ENCODE measurements at places on chromosomes 1 and 21.

GRCh38 chr21:36491209-36491910, 11.4 kb upstream of the CLDN14 start:
- DNase-seq: no peak

DNA sequence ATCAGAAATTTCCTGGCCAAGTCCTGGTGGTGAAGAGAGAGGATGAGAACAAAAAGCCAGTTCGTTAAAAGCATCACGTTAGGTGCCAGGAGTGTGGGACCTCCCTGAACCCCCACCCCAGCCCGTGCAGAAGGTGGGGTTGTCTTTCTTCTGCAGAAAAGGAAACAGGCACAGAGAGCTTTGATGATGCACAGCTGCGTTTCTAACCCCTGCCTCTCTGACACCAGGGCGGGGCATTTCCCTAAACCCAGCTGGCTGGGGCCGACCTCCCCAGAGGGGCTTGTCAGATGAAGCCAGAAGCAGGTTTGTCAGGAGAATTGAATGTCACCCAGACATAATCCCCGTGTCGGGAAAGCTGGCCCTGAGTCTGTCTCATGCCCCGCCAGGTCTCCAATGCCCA, 189.3 kb upstream of the EDN2 start:
- no peak for DNase-seq

DNA sequence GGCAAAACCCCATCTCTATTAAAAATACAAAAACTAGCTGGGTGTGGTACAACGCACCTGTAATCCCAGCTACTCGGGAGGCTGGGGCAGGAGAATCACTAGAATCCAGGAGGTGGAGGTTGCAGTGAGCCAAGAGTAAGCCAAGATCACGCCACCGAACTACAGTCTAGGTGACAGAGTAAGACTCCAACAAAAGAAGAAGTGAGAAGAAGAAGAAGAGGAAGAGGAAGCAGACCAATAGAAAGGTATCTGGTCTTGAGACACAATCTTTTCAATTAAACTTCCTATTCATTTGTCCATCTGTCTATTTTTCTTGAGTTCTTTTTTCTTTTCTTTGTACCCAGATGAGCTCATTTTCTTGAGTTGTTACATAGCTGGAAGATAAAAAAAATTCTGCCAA, 55.7 kb upstream of the ACADM start:
- DNase-seq: no peak

- no peak for DNase-seq
Measured at GRCh38 chr1:58312971-58313563, 233.5 kb downstream of the OMA1 start.

DNA sequence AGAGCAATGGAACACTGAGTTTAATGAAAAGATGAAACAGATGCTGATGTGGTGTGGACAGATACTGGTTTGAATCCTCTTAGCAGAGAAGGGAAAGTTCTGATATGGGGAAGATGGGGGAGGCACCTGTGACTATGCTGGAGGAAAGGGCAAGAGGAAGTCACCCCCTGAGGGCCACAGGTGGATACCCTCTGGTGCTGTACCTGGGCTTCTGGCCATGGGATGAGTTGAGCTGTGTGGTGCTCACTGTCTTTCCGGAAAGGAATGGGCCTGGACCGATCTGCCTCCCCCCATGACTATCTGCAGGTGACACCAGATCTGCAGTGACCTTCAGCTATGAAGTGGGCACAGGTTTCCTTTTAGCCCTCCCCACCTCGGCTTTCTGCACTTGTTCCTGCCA, 52.4 kb downstream of the IER5 start:
- no peak for DNase-seq

DNA sequence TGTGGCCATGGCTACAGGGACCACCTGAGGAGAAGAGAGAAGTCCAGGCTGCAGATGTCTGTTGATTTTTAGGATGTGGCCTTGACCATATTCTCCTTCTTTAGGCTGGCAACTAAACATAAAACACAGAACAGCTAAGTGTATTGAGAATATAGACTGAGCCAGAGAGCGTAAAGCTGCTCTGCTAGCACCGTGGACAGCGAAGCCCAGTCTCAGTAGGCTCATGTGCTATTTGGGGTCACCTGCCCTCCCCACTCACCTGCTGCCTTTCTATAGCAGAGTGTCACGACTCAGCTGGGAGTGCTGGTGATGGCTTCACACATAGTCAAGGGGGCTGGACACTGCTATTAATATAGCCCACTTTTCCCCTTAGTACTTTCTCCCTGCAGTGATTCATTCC, 278.5 kb downstream of the KCNH1 start:
- DNase-seq: no peak

GRCh38 chr1:64187646-64188045, 15.8 kb upstream of the UBE2U start:
- DNase-seq: no peak

- DNase-seq: no peak
Measured at GRCh38 chr1:200895801-200896530, 1.3 kb downstream of the INAVA start.

DNA sequence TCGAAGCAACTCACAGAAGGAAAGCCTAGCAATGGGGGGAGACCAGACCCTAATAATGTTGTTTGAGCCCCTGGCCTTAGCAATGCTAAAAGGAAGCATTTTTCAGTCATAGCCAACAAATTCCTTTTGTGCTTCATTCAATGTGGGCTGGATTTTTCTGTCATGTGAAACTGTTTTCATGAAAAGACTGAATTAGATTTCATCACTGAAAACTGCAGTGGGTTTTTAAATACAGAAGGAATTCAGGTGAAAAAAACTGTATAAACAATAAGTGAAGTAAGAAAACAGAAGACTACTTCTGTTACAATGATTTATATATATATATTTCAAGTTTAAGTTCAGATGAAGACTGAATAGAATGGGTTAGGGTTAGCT, 204.8 kb downstream of the SMYD3 start:
- peak; percentile 25 for DNase-seq

DNA sequence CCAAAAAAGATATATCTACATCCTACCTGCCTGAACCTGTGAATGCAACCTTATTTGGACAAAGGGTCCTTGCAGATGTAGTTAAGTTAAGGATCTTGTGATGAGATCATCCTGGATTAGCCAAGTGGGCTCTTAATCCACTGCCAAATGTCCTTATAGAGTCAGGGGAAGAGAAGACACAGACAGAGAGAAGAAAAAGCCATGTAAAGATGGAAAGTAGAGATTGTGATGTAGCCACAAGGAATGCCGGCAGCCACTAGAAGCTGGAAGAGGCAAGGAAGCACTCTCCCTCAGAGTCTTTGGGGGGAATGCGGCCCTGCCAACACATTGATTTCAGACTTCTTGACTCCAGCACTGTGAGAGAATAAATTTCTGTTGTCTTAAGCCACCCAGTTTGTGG, 16.2 kb downstream of the HSD11B1 start:
- DNase-seq: no peak

DNA sequence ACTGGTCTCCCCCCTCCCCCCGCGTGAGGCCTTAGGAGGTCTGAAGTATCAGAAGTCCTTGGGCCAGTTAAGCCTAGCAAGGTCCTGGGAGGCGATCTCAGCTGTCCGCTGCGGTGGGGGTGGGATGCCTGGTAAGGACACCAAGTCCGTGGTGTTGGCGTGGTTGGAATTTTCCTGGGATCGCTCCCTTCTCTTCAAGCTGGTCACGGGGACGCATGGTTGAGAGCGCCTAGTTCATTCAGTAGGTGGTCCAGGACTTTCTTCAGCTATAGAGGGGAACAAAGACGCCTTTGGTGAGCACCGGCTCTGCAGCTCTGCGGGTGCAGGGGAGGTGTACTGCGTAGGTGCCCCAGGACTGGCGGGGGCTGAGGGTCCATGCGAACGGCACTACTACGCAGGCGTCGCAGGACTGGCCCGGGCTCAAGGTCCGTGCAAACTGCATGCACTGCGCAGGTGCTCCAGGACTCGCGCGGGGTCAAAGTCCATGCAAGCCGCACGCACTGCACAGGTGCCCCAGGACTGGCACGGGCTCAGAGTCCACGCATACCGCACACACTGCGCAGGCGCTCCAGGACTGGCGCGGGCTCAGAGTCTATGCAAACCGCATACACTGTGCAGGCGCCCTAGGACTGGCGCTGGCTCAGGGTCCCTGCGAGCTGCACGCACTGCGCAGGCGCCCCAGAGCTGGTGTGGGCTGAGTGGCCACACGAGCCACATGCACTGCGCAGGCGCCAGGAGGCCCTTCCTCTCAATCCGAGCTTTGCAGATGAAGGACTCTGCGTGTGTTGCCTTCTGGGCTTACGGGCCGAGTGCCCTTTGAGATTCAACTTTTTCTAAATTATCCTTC, 36.6 kb upstream of the HMGN1 start:
- DNase-seq: peak; percentile 77

DNA sequence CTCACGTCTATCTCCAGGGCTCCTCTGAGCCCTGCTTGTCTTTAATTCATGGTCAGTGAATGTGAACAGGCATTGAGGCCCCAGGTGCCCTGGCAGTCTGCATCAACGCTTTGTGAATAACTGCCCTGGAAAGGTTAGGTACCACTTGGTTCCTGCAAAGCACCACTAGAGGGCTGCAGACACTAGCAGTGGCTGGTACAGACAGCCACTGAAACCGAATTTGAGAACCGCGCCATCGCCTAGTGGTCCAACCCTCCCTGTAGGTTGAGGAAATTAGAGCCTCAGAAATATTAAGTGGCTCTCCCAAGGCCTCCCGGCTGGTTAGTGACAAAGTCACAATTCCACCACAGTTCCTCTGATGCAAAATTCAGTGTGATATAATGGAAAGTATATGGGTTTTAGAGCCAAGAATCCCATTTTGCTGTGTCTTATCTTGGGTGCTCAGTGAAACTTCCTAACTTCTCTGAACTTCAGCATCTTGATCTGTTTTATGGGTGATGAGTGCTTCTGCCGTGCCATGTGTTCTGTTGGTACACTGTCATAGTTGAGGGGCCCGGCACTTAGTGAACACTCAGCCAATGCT, 46.2 kb upstream of the BCL9 start:
- peak; percentile 70 for DNase-seq

DNA sequence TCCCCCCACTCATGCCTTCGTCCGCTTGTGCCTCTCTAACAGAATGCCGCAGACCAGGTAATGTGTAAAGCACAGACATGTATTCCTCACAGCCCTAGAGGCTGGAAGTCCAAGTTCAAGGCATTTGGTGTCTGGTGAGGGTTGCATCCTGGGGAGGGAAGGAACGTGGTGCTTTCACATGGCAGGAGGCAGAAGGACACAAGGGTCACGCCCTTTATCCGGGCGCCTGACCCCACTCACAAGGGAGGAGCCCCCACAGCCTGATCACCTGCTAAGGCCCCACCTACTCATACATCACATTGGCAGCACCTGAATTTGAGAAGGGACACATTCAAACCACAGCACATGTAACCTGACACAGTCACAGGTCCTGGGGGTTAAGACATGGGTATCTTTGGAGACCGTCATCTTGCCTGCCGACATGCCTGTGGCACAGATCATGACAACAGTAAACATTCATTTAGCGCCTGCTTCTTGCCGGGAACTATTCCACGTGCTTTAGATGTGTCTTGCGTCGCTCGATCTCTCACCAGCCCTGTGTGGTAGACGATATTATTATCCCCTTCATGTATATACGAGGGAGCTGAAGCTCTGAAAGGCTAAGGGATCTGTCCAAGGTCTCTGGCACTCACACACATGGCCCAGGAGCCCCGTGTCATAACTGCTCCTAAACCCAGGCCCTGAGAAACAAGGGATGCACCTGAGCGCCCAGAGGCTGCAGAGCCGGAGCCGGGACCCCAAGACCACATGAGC, 235.6 kb downstream of the NPHP4 start:
- DNase-seq: no peak

DNA sequence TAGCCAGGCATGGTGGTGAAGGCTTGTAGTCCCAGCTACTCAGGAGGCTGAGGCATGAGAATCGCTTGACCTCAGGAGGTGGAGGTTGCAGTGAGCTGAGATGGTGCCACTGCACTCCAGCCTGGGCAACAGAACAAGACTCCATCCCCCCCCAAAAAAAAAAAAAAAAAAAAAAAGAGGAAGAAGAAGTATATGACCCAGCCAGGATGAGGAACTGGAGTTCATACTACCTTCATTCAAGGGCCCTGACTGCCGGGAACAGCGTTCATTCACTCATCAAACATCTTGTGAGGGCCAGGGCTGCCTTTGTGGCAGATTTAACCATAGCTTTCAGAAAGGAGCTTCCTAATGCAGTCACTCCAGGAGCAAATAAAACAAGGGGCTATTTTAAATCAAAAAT, 127.6 kb downstream of the MRPS6 start:
- DNase-seq: no peak

DNA sequence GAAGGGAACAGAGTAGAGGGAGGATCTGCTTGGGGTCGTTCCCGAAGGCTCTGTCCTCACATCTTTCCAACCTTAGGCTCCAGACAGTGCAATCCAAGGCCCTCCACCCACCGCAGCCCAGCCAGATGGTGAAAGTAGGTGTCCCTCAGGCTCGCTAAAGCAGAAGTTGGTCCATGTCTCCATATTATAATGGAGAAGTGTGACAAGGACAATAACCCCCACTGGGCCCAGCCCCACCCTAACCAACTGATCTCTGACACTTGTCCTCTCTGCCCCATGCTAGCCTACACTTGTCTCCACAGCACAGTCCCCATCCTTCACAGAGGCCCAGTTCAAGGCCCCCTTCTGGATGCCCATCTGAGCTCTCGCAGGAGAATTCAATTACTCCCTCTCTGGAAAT, 48.7 kb downstream of the DMAP1 start:
- DNase-seq: no peak

DNA sequence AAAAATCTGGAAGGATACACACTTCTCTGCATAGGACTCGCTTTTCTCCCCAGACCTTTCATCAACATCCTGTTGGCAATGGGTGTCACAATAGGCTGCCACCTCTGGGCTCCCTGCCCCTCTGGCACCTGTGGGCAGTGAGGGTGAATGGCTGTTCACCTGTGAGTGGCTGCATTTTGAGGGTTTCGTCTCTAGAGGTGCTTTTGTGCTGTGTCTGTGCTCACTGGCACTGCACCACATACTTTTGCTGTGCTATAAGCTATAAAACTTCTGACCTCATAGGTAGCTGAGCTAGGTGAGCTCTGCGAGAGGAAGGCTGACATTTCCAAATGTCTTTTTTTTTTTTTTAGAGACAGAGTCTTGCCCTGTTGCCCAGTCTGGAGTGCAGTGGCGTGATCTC, 35.9 kb downstream of the SLC30A1 start:
- DNase-seq: no peak

DNA sequence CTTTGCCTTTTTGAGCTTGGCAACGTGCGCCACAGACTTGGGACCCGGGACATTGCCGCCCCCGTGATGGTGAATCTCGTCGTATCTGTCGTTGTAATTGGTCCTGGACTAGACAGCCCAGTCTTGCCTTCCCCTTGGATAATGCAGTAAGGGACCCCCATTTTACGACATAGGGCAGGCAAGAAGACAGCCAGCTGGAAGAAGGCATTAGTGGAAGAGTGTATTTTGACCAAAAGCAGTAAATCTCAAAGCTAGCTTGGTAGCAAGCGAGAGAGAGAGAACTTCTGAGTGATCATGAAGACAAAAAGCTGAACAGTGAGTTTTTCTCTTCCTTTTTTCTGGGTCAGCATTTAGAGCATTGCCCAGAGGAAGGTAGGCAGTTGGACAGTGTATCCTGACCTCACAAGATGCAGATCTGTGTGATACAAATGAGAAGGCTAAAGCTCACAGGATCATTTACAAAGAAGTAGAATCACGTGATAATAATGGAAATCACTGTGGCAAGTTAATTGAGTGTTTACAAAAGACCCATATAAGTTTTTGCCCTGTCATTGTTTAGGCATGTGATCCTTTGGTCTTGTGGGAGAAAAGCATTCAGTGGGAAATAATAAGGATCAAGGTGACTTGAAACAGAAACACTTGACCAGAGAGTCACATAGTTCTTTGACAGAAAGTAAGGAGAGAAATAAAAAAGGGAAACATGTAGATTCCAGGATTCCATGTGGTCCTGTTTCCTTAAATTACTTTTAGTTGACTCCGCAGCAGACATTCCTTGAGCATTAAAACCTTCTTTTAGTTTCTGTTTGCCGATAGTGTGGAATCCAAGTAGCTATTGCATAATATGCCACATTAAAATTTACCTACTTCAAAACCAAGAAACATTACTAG, 66.3 kb downstream of the CNST start:
- peak; percentile 97 for DNase-seq
